SK-MEL-5 (cell line): ENCODE measurements at places on chromosomes 4 and X. TPM values are rescaled to one million over a fixed set of nuclear protein-coding genes. Genes with fewer than 3 reads are reported as not detected.

- no peak for DNase-seq
These were observed 54.5 kb downstream of the CHM start for GRCh38 chrX:85992811-85993229.

The NSD2 gene
- total RNA-seq: 24.8 and 25.9 TPM in 2 replicates

DNA sequence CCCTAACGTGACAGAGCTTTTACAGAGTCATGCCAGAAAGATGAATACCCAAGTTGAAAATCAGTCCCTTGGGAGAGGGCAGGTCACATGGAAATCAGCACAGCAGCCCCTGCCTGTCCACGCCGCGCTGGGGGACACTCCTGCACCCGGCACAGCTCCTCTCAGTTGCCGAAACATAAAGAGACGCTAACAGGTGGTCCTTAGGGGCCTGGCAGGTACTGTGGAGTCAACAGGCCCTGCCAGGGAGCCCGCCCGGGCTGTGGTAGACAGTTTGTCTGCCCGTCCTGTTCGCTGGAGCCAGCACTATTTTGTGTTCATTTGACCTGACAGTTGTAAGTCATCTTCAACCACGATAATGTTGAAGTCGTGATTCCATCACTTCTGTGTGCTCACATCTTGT lies 30.5 kb downstream of the NELFA start:
- no peak for DNase-seq

DNA sequence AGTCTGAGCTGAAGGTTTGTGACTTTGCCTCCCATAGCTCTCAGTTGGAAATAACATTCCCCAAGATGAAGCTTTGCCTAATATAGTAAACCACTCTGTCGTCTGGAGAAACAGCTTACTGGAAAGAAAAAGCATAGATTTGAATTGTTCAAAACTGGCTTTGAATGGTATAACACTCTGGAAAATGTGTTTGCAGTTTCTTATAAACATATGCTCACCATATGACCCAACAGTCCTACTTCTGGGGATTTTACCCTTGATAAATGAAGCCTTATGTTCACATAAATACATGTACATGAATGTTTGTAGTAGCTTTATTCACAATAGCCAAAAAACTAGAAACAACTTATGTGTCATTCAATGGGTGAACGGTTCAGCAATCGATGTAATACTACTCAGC lies 10.2 kb downstream of the VEGFD start:
- no peak for DNase-seq

- no peak for DNase-seq
These were observed 57.0 kb downstream of the DCLK2 start for GRCh38 chr4:150135134-150135772.
